Ecto neural progenitor cell (in vitro differentiated cells): ENCODE measurements at places on chromosomes 6 and 20.

GRCh38 chr6:277746-278145 lies 14.5 kb upstream of the DUSP22 start:
- DNase-seq, result no peak

DNA sequence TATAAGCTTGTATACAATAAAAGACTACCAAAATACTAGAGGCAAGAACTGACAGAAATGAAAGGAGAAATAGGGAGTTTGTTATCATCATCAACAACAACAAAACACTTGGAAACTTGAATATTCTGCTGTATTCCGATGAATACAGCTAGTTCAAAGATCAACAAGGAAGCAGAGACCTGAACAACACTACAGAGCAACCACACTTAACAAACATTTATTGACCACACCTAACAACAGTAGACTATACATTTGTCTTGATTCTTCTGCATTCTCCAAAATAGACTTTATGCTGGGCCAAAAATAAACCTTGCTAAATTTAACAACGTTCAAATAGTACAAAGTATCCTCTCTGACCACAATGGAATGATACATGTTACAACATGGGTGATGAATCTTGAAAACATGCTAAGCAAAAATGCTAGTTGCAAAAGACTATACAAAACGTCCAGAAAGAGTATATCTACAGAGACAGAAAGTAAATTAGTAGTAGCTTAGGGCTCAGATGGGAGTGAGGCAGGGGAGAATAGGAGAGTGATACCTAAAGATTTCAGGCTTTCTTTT lies 39.1 kb upstream of the PAK5 start:
- no peak for DNase-seq

DNA sequence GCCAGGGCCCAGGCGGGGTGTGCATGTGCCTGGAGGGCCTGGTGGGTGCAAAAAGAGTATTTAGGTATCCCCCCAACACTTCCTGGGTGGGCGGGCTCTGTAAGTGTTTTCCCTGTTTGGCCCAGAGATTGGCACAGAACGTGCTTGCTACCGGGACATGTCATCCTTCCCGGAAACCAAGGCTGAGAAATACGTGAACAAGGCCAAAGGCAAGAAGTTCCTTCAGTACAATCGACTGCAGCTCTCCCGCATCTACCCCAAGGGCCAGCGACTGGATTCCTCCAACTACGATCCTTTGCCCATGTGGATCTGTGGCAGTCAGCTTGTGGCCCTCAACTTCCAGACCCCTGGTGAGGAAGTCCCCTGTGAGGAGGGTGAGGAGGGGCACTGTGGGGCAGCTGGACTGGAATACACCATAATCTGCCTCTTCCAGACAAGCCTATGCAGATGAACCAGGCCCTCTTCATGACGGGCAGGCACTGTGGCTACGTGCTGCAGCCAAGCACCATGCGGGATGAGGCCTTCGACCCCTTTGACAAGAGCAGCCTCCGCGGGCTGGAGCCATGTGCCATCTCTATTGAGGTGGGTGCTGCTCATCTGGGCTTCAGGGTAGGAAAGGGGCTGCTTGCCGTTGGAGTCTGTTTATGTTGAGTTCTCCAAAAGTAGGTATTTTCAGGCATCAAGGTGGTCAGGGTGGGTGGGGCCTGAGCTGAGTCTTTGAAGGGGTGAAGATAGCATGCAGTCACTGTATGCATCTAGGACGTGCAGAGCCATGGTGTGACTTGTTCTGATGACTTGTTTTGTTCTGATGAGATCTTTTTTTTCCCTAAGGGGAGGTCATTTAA lies 35.2 kb downstream of the PLCG1 start:
- DNase-seq, result no peak

DNA sequence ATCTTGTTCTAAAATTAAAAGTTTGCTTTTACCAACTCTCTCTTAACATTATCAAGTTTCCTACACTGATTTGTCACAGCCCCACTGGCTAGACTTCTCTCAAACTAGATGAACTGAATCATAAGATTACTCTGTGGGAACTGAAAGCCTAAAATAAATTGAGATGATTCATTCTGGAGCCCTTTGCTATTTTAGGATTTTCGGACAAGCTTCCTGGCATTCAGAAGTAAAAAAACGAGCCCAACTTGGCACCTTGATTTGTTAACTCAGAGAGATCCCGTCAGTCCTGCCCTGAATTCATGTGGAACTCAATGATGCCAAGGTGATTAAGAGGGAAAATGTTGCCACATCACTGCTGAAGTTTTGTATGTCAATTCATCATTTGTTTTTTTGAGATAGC lies 122.0 kb upstream of the NRSN1 start:
- DNase-seq, result no peak

- DNase-seq, result no peak
Measured at GRCh38 chr6:13251242-13251641, 77.1 kb downstream of the TBC1D7 start.

GRCh38 chr6:129175066-129175465 lies 292.1 kb downstream of the LAMA2 start:
- DNase-seq, result no peak

- no peak for DNase-seq
Measured at GRCh38 chr20:54090230-54091119, 20.1 kb upstream of the BCAS1 start.

DNA sequence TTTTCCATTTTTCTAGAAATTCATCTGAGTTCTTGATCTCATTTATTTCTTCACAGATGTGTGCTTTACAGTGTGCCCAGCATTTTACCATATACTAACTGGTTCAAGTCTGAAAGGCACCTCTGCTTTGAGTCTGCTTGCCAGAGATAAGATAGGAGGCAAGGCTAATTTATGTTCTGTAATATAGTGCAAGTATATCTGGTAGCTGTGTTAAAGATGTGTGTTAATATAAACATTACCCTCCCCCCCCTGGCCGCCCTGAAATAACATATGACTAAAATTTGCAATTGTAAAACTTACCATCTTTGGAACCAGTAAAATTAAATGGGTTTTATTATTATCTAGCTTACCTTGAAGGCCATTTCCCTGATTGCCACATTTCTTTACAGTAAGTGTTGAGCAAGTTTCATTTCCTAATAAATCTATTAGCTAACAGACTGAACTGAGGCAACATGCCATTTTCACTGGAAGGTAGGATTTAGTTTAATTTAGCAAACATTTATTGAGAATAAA lies 2.7 kb downstream of the FBXO9 start:
- DNase-seq, result no peak

GRCh38 chr6:144104898-144105487 lies 9.6 kb upstream of the SF3B5 start:
- no peak for DNase-seq

DNA sequence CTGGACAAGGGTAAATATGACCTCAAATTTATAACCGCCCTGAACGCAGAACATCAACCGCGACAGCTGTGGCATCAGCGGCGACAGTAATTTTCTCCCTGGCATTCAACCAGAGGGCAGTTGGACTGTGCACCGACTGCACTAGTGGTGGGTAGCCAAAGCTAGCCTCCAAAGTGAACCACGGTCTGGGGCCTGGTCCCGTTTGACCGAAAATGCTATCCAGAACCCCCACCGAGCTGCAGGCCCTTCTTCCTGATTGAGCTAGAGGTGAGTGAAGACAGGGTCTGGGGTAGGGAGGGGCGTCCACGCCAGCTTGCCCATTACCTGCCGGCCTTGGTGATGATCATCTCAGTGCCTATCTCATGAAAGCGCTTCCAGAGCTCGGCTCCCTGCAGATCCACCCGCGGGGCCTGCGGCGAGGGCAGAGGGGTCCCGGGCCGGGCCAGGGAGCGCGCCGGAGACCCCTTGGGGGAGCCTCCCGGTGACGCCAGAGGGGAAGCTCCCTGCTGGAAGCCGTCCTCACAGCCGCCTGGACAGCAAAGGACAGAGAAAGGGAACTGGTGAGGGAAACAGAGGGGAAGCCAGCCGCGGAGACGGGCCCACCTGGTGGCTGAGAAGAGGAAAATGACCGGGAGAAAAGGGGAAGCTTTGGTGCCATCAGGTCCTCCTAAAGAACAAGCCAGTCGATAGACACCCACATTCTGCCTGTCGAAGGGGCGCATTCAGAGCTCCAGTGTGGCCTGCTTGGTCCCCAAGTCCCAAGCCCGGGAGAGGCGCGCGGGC lies 2.0 kb downstream of the TBX18 start:
- peak; percentile 68 for DNase-seq

DNA sequence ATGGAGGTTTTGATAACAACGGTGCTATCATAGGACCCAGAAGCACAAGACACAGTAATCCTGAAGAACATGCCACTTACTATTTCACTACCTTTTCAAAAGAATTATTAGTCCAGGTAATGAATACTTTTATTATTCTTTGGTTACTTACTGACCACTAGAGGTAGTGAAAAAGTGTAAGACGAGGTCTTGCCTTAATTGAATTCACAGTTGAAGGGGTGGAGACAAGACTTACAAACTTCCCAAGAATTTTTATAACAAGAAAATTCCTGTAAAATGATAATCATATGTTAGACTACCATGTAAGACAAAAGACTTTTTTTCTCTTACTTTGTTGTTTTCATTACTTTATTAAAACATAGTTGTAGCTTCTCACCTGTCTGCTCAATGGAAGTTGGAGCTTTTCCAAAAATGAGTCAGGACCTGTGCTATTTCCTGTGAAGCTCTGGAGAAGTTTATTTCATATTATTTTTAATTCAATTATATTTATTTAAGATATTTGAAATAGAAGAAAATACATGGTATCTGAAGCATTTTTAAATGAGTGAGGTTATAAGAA lies 52.4 kb downstream of the DOP1A start:
- DNase-seq, result no peak
